NCI-H69 (cell line): ENCODE measurements at places on chromosomes 3 and 15.

DNA sequence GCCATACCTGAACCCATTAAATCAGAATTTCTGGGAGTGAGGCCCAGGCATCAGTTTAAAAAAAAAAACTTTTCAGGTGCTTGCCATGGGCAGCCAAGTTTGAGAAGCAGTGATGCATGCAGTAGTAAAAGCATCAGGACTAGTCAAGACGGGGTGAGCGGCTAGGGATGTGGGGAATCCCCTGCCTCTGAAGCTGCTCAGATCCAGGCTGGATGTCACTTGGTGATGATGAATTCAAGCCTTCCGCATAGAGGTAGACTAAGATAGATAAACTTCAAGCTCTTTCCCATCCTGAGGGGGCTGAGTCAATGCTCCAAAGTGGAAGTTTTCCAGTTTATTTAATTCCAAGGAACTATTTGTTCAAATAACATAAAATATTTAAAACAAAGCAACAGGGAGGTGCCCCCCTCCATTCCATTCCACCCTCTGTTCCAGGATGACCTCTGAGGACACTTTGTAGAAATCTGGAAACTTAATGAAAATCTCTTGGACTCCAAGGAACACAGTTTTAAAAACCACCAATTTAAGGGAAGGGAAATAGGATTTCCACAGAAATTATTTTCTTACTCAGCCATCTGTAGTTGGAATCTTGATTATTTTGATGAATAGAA is 100.4 kb upstream of the NR2E3 start:
- DNase-seq, result no peak

GRCh38 chr3:129211772-129212171 is 28.1 kb upstream of the CNBP start:
- DNase-seq, result peak; percentile 83

DNA sequence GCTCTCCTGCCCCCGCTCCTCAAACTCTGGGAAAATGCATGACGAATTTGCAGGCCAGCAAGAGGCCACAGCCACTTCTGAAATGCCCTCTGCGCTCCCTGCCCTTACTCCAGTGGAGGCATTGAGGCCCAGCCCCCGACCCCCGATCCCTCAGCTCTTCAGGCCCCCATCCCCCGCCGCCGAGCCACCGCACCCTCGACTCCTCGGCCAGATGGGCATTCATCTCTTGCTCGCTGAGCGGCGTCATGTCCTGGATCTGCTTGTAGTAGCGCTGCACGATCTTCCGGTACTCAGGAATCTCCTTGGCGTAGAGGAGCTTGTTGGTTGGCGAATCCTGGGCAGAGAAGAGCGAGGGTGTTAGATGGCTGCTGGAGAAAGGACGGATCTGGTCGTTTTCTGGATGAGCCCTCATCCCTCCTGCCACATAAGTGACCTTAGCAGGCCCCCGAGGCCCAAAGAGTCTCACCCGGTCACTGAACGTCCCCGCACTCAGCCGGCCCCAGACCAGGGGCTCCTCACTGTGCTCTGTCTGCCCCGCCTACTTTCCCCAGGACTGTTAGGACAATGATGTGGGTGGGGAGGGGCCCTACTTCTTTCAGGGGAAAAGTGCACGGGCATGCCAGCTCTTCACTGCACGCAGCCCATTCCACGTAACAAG is 14.0 kb downstream of the H1-8 start:
- DNase-seq, result no peak

DNA sequence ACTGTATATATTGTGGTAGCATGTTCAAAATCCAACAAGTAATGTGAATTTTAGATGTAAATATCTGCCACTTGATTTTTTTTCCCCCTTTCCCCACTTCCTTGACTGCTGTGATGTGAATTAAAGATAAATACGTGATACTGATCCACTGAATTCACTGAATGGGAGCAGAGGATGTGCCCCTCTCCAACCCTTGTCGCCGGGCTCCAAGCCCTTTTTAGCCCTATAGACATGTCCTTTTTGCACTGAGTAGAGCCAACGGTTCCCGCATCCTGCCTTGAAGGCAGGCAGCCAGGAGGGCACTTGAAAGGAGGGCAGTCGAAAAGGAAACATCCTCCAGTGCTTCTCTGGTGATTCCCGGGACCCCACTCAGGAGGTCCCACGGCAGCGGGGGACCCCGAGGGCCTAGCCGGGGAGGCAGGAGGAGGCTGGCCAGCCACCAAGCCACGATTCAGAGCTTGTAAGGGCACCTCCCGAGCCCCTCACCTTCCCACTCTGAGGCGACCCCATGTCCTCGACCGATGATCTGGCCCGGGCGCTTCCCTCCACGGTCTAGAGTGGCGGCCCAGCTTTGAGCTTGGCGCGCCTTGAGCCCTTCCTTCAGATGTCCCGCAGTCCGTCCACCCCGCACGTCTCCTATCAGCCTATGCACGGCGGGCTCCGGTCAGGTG is 901 bp upstream of the MANF start:
- DNase-seq, result peak; percentile 36

- no peak for DNase-seq
Measured at GRCh38 chr3:125591116-125591760, 4.1 kb downstream of the OSBPL11 start.

GRCh38 chr15:50790778-50791453 is 25.4 kb upstream of the SPPL2A start:
- DNase-seq, result no peak

- no peak for DNase-seq
Measured at GRCh38 chr3:147733217-147733616, 324.1 kb downstream of the ZIC1 start.

DNA sequence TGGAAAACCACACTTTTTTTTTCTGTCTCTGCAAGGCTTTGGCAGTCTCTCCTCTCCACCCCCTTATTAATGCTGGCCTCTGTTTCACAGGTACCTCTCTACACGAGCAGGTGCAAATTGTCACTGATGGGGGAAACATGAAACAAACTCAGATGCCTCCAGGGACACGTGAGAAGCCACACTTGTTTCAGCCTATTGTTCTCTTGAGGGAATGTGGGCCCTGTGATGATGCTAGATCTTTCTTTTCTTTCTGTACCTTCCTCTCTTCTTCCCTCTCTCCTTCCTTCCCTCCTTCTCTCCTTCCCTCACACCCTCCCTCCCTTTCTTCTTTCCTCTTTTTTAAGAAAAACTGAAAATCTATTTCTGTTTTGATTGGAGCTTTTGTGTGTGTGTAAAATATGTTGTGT is 5.7 kb upstream of the BLM start:
- DNase-seq, result peak; percentile 25

- no peak for DNase-seq
Measured at GRCh38 chr15:45586125-45586524, 1.1 kb upstream of the BLOC1S6 start.

- DNase-seq, result peak; percentile 78
Measured at GRCh38 chr3:9947025-9947995, 4.9 kb downstream of the PRRT3 start.

DNA sequence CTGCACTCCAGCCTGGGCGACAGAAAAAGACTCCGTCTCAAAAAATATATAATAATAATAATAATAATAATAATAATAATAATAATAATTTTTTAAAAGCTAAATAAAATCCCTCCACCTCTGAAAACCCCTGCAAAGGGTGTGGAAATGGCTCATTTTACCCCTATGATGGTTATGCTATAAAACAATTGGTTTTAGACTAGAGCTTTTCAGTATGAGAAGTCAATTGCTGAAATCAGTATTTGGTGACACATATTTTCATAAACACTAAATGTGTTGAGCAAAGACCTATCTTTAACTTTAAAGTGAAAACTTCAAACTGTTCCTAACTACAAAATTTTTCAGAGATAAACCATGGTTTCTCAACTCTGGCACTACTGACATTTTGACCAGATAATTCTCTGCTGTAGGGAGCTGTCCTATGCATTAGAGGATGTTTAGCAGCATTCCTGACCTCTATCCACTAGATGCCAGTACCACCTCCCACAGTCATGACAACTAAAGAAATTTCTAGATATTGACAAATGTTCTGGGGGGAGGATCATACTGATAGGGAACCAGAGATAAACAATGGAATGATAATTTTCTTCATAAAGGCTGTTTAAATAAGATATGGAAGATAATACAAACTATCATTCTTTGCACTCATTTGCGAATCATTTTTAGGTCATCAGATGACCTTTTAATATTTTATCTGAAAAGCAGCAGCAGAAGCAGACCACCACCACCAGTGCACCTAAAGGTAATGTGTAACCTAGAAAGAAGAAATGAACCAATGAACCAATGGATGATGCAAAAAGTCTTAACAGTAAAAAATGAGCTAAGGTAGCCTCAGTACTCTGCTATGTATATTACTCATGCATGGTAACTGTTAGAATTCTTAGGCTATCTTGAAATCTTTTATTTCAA is 13.8 kb downstream of the PTPN9 start:
- DNase-seq, result no peak

DNA sequence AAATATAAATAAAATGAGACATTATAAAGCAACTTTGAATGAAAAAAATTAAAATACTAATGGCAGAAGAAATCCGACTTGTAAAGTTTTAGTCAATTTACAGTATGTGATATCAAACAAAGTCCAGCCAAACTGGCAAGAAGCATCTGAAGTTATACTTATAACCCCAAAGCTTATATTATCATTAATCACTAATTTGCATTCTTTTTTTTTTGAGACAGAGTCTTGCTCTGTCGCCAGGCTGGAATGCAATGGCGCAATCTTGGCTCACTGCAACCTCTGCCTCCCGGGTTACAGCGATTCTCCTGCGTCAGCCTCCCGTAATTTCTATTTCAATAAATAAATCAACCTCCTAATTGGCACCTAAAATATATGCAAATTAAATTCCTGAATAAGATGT is 80.1 kb downstream of the AQR start:
- no peak for DNase-seq

DNA sequence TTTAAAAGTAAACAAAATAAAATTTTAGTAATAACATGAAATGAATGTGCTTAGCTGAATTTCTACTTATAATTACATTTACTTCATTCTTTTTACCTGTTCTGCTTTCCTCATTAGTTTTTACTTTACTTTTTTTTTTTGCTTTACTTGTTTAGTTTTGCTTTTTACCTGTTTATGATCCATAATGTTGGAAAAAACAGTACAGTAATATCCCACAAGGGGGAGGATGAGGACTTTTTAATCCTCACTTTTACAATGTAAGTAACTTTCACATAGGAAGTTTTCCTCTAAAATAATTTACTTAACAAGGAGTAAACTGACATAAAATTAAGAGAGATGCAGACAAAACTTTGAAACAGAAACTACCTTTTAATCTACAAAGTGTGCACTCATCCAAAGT is 268.7 kb downstream of the TBC1D5 start:
- peak; percentile 6 for DNase-seq

- peak; percentile 71 for DNase-seq
Measured at GRCh38 chr15:84748274-84749110, at the start of gene ZNF592. Gene ZNF592, plus strand, starts transcription at chr15:84748592. Its CDS starts 34,084 bp downstream, at chr15:84782676.

GRCh38 chr3:57029924-57030323 is 30.5 kb upstream of the SPATA12 start:
- peak; percentile 40 for DNase-seq

- DNase-seq, result no peak
Measured at GRCh38 chr15:54571576-54571975, 593.3 kb downstream of the UNC13C start.
